ENCODE measurements at places on chromosomes 2 and 18.

- no peak for DNase-seq
Observed at GRCh38 chr2:119827866-119828507, 68.3 kb downstream of the PTPN4 start.

DNA sequence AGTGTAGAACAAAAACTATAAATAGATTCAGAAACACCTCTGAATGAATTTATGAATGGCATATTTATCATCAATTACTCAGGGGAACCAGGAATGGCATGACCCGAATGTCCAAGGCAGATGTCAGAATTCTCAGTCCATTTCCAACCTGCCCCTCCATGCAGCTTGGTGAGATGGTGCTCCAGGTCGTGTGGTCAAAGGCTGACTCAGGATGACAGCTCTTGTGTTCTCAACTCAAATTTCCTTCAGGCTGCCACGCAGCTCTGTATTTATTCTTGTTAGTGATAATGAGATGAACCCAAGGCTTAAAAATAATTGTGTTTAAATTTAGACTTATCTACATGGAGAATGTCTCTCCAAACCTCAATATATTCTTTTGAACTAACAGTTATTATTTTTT is 146.9 kb downstream of the METTL4 start:
- DNase-seq: no peak

DNA sequence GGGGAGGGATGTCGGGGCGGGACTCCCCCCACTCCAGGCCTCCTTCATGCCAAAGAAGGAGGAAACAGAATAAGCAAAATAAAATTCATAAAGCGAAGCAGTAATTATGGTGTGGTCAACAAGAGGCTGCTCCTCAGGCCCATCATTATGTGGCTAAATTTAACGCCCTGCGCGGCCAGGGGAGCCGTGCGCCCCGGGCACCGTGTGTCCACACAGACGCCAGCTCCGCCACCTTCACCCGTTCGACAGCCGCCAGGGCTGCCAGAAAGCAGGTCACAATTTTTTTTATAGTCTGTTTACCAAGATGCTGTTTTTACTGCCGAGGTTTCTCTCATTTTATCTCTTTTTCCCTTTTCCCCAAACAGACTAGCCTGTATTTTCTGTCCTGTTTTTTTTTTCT is 31.0 kb downstream of the NHEJ1 start:
- DNase-seq: no peak

GRCh38 chr2:235114286-235114685 is 162.5 kb downstream of the SH3BP4 start:
- DNase-seq: no peak

GRCh38 chr2:26556309-26557243 is 78.7 kb upstream of the OTOF start:
- no peak for DNase-seq

DNA sequence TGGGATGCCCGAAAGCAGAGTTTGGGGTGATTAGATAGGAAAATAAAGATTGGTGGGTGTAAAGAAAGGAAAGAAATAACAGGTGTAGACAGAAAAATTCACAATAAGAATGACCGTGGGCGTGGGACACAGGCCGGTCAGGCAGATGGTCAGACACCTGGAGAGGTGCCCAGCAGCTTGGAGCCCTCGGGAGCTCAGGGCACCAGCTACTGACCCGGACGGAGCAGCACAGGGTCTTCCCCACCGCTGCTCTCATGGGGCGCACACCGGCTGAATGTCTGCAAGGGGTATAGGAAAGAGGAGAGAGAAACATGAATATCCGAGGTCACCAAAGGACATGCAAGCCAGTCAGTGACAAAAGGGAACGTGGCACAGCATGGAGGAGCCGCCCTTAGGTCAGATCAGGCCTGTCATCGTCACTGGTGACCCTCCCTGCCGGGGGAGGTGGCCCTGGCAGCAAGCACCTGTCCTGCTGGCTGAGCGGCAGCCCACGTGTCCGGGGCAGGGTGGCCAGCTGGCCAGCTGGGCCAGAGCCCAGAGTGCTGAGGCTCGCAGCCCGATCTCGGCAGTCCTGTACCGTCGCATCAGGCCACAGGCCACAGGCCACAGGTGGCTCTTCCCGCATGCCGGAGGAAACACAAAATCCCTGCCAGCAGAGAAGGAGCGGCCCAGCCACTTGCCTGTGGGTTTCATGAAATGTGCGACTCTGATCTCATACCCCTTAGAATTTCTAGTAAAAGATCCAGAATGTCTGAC is 112.0 kb upstream of the NDUFV2 start:
- no peak for DNase-seq

GRCh38 chr2:139083121-139083520 is 302.9 kb upstream of the NXPH2 start:
- no peak for DNase-seq

DNA sequence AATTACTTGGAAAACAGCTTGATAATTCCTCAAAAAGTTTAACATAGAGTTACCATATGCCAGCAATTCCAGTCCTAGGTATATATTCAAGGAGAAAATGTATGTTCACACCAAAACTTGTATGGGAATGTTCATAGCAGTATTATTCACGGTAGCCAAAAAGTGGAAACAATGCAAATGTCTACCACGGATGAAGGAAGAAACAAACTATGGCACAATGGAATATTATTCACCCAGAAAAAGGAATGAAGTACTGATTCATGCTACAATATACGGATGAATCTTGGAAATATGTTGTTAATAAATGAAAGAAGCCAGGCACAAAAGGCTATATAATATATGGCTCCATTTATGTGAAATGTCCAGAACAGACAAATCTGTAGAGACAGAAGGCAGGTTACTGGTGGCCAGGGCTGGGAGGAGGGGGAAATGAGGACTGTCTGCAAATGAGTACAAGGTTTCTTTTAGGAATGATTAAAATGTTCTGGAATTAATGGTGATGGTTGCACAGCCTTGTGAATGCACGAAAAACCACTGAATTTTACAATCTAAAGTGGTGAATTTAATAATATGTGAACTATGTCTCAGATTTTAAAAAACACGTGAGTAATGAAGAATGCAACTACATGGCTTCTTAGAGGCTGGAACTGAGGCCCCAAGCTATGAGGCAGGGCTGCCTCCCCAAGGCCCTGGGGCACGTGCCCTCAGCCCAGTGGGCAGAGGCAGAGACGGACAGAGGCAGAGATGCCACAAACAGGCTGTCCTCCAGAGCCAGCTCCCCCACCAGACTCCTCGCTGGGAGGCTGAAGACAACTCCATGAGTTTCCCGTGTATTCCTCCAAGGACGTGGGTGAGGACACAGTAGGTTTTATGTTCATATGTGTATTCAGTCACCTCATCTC is 5.0 kb downstream of the LIMS2 start:
- no peak for DNase-seq

GRCh38 chr2:206240327-206240726 is 34.1 kb upstream of the ZDBF2 start:
- DNase-seq: no peak

GRCh38 chr2:202754936-202755335 is 116.6 kb downstream of the ICA1L start:
- no peak for DNase-seq

- DNase-seq: no peak
Observed at GRCh38 chr2:181235683-181236459, 221.3 kb upstream of the ITGA4 start.

- no peak for DNase-seq
Observed at GRCh38 chr18:29181151-29181901, 1004.4 kb upstream of the CDH2 start.

DNA sequence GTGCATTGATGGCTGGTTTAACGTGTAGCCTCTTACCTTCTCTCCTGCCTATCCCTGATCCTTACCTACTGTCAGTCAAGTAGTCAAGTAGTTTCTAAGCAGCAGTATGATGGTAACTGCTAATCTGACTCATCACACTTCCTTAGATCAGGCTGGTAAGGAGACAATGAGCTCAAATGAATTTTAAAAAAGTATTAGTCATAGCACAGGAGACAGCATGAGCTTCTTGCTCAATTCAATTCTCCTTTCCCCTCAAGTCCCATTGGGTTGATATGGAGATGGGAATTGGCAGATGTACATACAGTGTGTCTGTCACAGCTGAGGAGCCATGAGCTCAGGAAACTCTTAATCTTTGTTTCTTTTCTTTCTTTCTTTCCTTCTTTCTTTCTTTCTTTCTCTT is 799.7 kb downstream of the LRP1B start:
- no peak for DNase-seq

GRCh38 chr2:10057231-10058107 is 14.1 kb downstream of the KLF11 start:
- no peak for DNase-seq

DNA sequence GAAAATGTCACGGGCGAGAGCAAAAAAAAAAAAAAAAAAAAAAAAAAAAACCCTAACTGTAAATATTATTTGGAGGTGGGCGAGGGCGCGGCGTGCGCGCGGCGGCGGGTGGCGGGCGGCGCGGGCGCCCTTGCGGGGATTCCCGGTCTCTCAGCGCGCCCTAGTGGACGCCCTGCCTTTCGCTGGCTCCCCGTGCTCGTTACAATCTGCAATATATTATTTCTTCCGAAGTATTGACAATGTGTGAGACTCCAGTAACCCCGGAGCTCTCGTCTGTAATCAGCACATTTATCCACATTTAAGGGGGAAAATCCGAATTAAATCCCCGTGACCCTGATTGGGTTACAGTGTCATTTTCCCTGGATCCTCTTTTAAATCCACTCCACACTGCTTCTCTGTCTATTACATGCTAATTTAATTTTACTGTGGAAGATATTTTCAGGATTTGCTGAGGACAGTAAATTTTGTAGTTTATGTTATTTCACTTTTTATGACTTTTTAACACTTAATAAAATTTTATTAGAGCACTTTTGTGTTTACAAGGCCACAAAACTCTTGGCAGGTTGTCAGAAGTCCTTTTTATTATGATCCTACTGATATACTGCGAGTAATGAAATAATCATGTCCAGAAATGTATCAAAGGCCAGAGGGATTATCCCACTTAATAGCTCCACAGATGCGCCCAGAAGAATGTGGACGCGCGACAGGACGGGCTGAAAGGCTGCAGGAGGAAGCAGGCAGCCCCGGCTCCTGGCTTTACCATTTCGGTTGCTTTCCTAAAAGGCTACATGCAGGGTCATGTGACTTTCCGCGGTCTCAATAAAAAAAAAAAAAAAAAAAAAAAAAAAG is 369.1 kb downstream of the MTX2 start:
- DNase-seq: peak; percentile 51

DNA sequence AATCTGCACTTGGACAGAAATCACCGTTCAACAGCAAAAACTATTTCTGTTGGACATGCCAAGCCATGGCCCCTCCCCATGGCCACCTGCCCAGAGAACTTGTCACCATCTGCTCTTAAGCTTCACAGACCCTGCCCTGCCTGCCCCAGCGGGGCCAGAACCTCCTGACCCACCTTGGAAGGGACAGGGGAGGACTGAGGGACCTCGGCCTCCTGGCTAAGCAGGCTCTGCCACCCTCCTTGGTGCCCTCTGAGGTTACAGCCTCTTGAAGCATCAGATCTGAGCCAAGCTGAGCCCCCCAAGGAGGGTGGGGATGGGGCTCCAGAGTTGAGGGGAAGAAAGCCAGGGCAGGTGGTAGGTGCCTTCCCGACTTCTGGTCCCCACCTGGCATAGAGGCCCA is 6.5 kb downstream of the TEX261 start:
- DNase-seq: no peak

DNA sequence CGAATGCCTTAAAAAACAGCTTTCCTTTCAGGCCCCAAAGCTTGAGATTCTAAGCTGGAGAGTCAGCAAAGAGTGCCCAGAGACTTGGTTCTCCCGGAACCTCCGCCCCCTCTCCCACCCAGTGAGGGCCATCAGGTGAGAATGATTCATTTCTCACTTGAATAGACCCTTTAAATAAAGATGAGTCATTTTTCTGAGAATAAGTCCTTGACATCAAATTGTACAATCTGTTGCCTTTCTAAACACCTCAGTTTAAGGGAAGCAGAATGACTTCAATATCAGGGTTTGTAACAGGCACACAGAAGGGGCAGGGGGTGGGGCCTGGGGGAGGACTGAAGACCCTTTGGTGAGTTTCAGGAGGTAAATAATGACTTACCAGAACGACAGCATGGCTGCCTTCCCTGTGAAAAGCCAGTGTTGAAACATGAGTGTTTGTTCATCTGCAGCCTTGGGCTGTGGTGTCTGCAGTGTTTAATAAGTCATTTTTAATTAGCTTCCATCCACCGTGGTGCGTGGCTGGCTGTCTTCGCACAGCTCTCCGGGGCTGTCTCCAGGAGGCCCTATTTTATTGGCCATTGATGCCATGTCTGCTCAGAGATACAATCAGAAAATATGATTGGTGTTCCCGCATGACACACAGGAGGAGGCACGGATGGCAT is 134.9 kb upstream of the ZNF236 start:
- no peak for DNase-seq

DNA sequence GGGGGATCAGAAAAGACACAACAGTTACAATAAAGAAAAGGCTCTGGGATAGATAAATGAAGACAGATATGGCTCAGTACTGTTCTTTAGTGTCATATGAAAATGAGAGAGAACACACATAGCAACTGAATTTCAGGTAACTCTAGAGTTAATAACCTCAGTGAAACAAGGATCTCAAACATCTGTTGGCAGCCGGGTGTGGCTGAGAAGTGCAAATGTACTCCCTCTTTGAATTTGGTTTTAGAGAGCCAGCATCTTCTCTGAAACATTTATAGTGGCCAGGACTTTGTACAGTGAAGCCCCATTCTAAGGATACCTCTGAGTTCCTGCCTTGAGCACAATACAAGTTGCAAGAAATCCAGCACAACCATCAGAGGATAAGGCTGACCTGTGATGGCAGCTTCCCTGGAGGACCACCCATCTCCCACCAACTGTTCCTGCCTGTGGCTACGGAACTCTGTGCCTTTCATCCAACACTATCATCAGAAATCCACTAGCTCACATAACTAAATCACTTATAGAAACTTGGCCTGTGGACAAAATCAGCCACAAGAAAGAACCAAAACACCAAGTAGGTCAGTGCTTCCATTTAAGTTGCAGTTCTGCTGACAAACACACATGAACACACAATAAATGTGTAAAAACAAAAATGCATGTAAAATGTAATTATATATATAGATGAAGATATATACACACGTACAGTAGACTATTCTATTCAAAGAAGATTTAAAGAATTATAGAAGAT is 37.3 kb upstream of the PEX13 start:
- DNase-seq: no peak

- DNase-seq: no peak
Observed at GRCh38 chr2:166900700-166901099, 12.4 kb downstream of the XIRP2 start.

- DNase-seq: no peak
Observed at GRCh38 chr2:10159086-10159485, 36.5 kb downstream of the RRM2 start.

DNA sequence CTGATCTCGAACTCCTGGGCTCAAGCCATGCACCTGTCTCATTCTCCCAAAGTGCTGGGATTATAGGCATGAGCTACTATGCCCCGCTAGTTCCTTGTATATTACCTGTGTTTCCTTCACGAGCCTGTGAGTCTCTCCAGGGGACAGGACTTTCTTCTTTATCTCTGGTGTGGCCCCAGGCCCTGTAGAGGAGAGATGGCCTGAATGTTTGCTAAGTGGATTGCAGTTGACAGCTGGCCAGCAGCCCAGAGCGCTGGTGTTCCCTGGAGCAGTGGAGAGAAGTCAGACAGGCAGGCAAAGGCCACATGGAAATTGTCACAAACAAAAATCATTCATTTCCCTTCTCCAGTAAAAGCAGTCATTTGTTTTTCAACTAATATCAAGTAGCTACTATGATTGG is 17.9 kb downstream of the LPIN1 start:
- no peak for DNase-seq

- no peak for DNase-seq
Observed at GRCh38 chr2:240387669-240388358, 47.6 kb upstream of the GPC1 start.
